ENCODE measurements at places on chromosomes 2 and 18. TPM values are rescaled to one million over a fixed set of nuclear protein-coding genes. Genes with fewer than 3 reads are reported as not detected.
A peak's percentile ranks its signal among the peaks of the same experiment; 100 is the strongest.

GRCh38 chr2:174328961-174329715 lies 5.6 kb upstream of the SP9 start:
- DNase-seq = peak; percentile 36

GRCh38 chr2:187438455-187438854 lies 9.6 kb downstream of the CALCRL start:
- DNase-seq = no peak

GRCh38 chr18:41600693-41601391 lies 354.2 kb upstream of the PIK3C3 start:
- DNase-seq = no peak

DNA sequence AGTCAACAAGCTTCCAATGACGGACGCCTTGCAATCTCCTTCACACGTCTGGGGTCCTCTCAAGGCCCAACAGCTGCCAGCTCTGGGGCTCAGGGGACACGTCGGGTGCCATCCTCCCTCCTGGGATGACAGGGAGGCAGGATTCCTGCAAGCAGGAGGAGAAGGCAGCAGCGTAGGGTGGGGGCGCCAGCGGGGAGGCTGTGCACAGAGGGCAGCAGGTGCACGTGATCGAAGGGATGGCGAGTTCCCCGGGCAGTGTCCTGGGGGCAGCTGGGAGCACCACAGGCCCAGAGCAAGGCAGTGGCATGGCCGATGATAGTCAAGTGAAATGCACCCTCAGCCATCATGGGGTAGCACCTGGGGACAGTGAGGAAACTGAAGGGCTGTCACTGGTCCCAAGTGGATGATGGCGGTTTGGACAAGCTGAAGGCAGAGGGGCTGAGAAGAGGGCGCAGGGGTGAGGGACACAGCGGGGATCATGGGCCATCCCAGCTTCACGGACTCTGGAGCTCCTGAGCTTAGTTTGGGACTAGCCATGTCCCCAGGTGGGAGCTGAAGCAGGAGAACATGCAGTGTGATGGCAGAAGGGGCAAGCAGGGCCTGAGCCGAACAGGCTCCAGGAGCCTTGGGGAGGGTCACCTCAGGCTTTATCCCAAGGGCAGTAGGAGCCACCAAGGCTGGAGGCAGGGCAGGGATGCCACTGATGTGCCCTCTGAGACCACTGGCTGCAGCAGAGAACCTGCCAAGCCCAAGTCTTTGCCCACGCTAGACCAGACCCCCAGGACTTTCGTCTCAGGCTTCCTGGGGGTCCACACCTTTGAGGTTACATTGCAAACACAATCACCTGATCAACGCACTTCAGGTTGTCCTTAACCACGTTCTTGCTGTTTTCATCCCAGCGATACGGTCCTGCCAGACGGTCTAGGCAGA lies 16.3 kb upstream of the SNED1 start:
- DNase-seq = no peak

DNA sequence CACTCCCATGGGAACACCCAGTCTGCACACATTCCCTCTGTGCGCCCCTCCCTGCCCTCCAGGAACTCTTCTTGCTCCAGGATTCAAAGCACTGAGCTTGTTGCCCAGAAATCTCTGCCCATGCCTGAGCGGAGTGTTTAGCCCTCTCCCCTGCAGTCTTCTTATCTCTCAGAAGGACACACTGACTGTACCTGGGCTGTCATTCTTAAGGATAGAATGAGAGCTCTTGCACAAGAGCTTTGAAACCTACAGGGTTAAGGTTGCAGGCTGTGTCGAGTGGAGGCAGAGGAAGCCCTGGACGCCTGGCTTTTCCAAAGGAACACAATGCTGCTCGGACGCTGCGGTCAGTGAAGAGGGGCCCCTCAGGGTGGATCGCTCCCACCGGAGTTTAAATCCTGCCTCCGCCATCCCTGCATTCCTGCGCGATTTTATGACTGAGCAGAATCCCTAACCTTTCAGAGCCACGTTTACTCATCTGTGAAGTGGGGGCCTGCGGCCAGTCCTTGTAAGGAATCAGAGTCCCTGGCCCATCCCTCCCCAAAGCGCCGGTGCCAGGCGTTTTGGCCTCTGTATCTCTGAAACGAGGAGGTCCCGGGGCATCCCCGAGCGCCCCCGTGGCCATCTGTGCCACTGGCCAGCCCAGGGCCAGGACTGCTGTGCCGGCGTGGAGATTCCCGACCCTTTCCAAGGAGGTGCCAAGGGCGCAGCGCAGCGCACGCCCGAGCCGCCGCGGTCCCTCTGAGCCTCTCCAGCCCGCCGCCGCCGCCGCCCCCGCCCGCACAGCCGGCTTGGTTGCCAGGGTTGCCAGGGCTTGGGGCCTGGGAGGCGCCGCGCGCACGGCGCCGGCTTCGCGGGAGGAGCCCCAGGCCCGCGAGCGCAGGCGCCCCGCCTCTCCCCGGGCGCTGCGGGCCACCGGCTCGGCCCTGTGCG lies 58.9 kb downstream of the FAM168B start:
- DNase-seq = peak; percentile 96

DNA sequence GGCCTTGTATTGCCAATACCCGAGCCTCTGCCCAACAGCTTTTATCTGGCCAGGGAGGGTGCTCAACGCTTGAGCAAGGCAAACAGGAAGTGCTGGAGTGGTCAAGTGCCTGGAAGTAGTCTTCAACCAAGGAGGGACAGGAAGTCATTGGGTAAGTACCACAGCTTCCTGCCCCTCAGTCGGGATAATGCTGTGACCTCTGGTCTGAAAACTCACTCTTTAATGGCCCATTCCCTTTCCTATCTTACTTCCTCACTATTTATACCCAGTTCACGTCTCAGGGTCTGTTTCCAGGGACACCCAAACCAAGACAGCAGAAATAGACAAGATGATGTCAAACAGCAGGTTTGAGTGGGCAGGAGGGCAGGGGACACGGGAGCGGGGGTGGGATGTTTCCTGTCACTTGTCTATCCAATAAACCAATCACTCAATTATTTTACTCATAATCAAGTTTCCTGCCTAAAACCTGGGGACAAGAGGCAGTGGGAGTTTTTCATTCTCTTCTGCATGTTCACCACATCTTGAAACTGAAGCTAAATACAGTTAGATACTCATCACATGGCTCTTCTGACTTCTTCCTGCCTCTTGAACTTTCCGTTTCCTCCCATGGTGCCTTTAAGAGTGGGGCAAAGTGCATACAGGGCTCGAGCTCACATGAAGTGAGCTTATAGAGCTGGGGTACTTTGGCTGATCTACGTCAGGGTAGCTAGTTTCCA lies 68.9 kb upstream of the CAB39 start:
- peak; percentile 4 for DNase-seq

DNA sequence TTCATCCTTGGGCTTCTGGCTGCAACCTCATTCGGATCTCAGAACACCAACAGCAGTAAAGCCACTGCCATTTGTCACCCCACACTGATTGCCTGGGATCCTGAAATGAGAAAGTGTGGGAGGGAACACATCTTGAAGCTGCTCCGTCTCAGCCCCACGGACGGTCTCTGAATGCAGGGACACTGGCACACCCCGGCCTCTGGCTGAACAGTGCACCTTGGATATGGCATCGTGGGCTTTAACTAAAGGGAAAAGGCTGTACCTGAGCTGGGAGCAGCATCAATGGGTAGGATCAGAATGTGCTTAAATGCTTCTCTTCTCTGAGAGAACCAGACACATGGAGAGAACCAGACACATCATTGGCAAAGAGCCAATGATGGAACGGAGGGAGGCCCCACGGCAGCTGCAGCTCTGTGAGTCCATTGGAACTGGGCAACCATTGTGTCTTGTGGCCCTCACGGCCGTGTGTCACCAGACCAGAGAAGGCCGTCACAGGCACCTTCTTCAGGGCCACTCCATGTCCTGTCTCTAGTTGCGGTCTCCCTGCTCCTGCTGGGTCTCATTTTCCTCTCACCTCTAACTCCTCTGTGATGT lies 193.4 kb upstream of the MYT1L start:
- no peak for DNase-seq

DNA sequence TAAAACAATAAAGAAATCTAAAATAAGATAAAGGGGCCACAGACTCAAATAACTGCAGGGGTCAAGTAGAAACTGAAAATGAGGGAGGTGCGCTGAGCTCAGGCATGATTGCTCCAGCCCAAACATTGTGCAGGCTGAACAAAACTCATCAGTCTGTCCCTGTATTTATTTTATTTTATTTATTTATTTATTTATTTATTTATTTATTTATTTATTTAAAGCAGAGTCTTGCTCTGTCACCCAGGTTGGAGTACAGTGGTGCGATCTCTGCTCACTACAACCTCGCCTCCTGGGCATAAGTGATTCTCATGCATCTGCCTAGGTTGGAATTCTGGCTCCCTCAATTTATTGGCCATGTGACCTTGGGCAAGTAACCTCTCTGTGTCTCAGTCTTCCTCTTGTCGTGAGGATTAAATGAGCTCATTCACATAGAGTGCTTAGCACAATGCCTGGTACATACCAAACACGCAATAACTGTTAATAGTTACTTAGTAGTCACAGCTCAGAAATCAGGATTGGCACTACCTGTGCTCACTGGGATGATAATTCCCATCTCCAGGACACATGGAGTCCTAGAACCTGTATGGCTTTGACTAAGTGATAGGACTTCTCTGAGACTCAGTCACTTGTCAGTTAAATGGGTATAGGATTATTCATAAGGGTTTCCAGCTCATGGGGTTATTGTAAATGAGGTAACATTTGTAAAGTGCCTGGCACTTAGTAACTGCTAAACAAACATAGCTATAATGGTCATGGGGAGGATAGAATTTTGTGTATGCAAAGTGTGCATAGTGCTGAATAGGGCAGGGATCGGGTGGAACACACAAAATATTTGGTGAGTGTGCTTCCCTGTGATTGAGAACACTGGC lies 6.0 kb downstream of the SPEG start:
- DNase-seq = peak; percentile 96

- no peak for DNase-seq
Observed at GRCh38 chr2:715038-715437, 37.8 kb upstream of the TMEM18 start.

The EFHD1 gene
- total RNA-seq = 2.4 TPM

The ICOS gene
- total RNA-seq = not detected

The GRHL1 gene
- total RNA-seq = 0.29 TPM

The C2orf78 gene
- not detected for total RNA-seq

All from osteoblast (primary cell).